ENCODE measurements at places on chromosomes 2 and 18.

DNA sequence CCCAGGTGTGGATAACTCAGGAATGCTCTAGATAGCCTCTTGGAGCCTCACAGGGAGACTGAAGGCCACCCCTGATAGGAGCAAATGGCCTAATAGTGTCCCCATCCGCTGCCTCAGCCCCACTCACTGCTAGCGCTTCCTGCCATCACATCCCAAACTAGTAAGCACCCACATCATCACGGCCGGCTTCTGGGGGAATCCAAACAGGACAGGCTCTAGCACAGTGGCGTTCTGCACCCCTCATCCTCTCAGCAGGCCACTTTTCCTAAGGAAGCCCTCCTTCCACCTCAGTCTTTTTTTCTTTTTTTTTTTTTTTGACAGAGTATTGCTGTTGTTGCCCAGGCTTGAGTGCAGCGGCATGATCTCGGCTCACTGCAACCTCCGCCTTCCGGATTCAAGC is 6.3 kb upstream of the AMER3 start:
- no peak for DNase-seq

DNA sequence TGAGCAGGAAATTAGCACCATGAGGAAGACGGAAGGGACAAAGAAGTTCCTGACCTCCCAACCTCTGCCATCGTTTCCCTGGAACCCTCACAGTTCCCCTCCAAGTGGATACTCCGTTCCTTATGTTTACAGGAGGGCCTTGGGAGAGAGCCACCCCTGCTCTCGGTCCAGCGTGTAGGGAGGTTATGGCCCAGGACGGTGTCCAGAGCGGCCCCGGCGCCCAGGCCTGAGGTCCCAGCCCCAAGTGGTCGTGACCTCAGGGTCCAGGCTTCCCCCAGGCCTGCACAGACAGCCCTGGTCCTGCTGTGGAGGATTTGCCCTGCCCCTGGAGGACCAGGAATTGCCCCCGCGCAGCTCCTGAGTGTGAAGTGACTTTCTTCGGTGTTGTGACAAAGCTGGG is 61.8 kb upstream of the RBM44 start:
- DNase-seq = no peak

- DNase-seq = no peak
Measured at GRCh38 chr18:79259218-79259617, 136.5 kb upstream of the NFATC1 start.

DNA sequence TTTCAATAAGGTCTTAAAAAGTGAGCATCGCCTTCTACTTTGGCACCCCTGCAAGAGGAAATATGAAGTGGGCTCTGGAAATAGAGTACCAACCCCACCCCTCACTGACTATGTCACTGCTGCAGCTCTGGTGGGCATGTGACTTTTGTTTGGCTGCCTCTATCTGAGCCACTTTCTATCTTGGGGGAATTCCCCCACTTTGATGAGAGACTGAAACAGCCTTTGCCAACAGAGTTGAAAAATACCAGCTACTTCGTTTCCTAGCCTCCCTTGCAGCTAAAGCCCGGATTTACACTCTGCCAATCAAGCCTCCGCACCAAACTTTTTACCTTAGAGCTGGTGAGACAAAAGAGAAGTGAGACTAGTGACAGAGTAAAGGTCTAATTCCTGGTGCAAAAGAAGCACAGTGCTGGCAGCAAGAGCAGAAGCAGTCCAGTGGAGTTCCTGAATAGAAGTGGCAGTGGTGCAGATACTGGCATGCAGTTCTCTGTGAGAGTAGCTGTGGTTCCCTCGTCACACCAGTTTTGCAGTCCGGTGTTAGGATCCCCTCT is 12.0 kb upstream of the GALNT14 start:
- no peak for DNase-seq

Measured in CD4-positive, alpha-beta T cell treated with Interleukin-6 at 100 ng/mL for 8 hours (primary cell).